ENCODE measurements at places on chromosomes 12 and 14.

DNA sequence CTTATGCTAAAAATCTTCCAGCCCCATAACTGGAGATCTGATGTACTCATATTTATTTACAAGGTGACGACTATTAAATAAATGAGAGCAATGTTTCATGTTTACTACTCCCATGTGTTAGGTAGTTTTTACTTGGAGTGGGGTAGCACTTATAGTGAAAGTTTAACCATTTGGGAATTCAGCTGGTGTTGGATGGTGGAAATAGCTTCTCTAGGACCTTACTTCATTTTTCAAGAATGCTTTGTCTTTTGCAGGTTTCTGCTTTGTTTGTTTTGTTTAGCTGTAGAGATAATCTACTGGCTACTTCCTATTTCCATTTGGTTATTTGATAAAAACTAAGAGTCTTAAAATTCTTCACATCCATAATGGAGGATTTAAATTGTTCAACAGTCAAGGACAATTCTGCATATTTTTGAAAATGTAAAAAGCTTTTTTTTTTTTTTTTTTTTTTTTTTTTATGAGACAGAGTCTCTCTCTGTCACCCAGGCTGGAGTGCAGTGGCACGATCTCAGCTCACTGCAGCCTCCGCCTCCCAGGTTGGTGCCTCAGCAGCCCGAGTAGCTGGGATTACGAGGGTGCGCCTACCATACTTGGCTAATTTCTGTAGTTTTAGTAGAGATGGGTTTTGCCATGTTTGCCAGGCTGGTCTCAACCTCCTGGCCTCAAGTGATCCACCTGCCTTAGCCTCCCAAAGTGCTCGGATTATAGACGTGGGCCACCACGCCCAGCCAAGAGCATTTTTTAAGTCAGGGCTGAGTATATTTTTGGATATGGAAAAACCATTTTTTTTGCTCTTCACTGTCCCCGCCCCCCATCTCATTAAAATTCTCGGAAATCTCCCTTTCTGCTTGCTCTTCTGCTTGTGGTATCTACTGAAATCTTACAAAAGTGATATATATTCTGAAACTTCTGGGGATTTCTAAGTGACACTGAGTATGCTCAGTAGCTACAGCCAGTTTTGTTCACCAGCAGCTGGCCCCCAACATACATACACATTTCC, 1.4 kb upstream of the ABCD2 start:
- no peak for DNase-seq

DNA sequence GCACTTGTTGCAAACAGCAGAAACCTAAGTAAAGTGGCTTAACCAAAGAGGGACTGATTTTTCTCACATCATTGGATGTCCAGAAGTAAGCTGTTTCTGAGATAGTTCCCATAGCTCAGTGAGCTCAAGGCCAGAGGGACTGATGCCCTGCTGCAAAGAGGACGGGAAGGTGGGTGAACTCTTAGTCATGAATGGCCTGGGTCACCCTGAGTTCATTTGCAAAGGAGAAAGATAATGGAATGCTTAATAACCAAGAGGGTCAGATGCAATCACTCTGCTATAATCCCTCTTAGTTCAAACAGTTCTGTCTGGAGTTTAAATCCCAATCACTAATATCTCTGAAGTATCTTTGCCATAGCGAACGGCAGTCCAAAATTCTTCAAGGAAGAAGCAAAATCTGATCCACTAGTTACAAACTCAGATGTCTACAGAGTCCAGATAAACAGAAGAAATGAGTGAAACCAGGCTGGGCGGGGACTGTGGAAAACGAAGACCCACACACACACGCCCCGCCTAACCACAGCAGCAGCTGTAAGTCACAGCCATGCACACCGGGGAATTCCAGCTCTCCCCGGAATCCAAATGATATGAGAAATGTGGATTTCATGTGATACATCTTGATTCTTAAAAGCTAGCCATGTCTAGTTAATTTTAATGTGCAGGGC, 289.5 kb downstream of the TMEM132D start:
- peak; percentile 75 for DNase-seq

DNA sequence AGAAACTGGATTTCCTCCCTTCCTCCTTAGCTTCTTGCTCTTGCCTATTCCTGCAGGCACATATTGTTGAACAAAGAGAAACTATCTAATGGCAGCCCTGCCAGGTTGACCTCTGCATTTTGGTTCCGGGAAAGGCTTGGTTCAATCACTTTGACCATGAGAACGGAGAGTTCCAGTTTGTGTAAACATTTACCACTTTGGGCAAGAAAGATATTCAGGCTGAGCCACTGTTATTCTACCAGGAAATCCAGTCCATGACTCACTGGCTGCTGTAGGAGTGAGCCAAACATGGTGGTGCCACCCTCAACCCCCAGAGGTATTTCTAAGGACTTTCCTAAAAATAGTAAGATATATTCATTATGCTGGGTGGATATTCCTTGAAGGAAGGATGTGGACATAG, 242.2 kb upstream of the OR4E1 start:
- no peak for DNase-seq

- no peak for DNase-seq
Measured at GRCh38 chr14:101369194-101369915, 191.9 kb upstream of the DIO3 start.

- DNase-seq: peak; percentile 80
Measured at GRCh38 chr12:29286081-29286790, 94.7 kb downstream of the ERGIC2 start.

DNA sequence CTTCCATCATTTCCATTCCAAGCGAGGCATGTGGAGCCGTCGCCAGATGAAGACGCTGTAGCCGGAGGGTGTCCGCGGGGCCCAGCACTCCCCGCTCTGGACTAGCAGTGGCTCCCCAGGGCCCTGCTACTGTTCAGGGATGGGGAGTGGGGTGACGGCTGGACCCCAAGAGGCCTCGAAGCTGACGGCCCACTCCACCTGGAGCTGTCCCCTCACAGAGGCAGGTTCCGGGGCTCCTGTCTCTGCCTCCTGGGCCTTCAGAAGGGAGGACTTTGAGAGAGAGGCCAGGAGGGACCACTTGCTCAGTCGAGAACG, 101.6 kb downstream of the B4GALNT3 start:
- DNase-seq: no peak

GRCh38 chr12:5206401-5207175, 162.9 kb downstream of the KCNA5 start:
- DNase-seq: no peak

DNA sequence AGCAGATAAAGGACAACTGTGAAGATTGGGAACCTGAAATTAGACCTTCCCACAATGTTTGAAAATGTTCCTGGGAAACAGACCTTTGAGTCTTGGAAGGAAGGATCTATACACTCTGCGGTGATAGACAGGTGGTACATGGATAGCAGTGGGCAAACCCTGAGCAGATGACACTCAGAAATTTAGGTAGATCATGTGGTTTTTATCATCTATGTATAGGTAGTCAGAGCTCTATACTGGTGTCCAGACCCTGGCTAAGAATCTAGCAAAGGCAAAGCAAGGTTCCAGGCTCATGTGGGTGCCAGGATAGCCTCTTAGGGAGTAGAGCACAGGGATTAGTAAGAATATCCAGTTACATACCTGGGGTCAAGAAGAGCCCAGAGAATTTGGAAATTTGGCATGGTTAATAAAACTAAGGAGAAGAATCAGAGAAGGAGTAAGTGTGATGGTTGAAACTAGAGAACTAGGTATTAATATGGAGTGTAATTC, 331.2 kb upstream of the FBXO33 start:
- no peak for DNase-seq

GRCh38 chr14:103057028-103057371, 349 bp downstream of the CDC42BPB start:
- DNase-seq: no peak

GRCh38 chr12:77682488-77682887, 148.2 kb upstream of the NAV3 start:
- DNase-seq: no peak

GRCh38 chr12:4044101-4044500, 170.9 kb upstream of the PARP11 start:
- DNase-seq: no peak

- DNase-seq: peak; percentile 55
Measured at GRCh38 chr14:74516451-74517160, 23.0 kb downstream of the ISCA2 start.

GRCh38 chr14:88426271-88426670, 40.8 kb downstream of the SPATA7 start:
- peak; percentile 52 for DNase-seq

DNA sequence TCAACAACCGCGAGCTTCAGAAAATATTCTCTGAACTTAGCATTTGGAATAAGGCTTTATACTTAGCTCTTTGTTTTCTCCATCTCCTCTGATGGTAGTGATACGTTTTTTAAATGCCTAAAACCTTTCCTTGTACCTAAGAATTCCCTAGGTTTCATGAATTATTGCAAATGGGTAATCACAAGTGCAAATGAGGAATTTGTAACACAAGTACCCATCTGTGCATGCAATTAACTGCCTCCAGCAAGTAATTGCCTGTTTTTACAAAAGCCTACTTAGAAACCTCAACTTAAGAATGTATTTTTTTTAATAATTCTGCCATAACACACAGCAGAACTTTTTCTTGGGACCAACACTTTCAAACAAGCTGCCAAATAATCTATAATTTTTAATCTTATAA, 149.2 kb downstream of the PHLDA1 start:
- DNase-seq: no peak

- no peak for DNase-seq
Measured at GRCh38 chr12:91633206-91633605, 450.6 kb upstream of the DCN start.

- DNase-seq: no peak
Measured at GRCh38 chr14:71399057-71399487, 491.8 kb downstream of the PCNX1 start.

DNA sequence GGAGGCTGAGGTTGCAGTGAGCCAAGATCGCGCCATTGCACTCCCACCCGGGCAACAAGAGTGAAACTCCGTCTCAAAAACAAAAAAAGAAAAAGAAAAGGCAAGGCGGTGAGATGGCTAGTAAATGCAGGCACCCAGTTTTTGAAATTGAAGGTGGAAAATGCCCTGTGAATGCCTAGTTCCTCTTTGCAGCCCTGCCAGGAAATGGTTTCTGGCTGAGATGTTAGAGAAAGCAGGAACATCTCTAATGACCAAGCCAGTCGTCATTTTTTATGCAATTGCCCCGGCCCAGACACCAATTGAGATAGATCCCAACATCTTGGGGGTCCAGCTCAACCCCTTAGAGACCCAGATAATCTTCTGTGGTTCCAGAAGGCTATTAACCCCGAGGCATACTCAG, 17.0 kb downstream of the SLC8A3 start:
- DNase-seq: no peak

DNA sequence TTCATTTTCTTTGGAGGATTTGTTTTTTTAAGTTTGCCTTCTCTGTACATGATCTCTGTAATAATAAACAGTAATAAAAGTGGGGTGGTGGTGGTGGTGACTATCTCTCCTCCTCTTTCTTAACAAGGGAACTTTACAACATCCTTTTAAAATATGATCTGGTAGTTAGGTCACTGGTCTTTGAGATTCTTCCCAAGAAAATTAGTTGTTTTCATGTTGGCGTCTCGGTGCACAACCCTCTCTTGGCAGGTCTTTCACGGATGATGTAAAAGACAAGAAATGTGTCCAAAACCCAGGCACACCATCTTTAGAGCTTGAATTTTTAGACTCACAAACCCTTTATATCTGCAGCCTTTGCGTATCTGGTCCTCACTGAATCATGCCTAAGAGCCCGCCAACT, 488.5 kb upstream of the TBX3 start:
- no peak for DNase-seq

GRCh38 chr14:30559638-30560091, 707 bp downstream of the G2E3 start:
- peak; percentile 53 for DNase-seq

DNA sequence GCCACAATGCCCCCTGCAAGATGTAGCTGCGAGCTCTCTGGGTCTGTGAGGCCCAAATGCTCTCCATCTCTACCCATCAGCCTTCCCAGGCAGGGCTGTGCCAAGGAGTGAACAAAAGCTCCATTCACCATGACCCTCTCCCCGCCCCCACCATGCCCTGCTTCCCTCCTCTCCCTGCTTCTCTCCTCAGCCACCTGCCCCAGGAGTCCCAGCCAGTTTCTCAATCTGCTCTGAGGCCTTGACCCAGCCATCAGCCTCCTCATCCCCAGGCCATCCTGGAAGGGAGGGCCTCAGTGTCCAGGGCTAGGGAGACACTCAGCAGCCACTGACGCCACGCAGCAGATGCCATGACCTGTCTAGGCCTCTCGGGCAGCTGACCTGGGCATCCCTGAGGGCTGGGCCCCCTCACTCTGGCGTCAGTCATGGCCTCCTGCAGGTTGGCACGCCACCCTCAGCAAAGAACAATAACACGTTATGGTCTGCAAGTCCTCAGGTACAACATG, 8.5 kb upstream of the KRT5 start:
- no peak for DNase-seq

DNA sequence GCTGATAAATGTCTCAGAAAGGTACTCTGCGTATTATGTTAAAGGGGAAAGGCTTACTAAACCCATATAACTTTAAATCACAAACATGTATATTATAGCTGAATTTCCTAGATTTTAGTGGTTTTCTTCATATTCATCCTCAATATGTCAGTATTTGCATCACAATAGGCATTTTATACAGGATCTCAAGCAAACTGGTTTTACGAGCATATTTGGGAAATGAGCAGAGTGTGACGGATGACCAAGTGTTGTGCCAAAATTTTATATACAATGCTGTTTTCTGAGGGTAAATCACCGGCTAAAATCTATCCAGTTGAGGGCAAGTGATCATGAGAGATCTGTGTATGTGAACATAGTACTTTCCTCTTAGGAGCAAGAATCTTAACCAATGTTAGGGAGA, 8.4 kb downstream of the CPM start:
- DNase-seq: no peak

GRCh38 chr12:25796523-25797000, 161.9 kb upstream of the RASSF8 start:
- DNase-seq: peak; percentile 39

DNA sequence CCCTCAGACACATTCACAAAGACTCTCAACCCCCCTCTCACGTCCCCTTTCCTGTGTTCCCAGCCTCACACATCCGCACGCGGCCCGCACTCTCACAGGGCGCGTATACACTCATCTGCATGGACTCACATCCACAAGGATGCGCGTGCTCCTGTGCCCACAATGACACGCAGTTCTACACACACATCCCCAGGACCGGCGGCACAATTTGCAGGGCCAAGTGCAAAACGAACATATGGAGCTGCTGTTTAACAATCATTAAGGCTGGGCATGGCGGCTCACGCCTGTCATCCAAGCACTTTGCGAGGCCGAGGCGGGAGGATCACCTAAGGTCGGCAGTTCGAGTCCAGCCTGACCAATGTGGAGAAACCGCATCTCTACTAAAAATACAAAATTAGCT, 36.4 kb upstream of the EML1 start:
- no peak for DNase-seq

Measured in fibroblast of skin of scalp (primary cell).